ENCODE measurements at places on chromosomes 13 and 19. TPM values are rescaled to one million over a fixed set of nuclear protein-coding genes. Genes with fewer than 3 reads are reported as not detected.

PPM1N gene
- 4.3 TPM for total RNA-seq

IL4I1 gene
- total RNA-seq: 2.0 TPM

CCDC194 gene
- 0.42 TPM for total RNA-seq

SLC6A16 gene
- 0.73 TPM for total RNA-seq

URI1 gene
- 78.5 TPM for total RNA-seq

DNAJB1 gene
- total RNA-seq: 265 TPM

EBPL gene
- 20.1 TPM for total RNA-seq

ZNF582 gene
- total RNA-seq: 1.4 TPM

SIGLEC7 gene
- 6.0 TPM for total RNA-seq

SIAH3 gene
- total RNA-seq: 0.31 TPM

ZNF561 gene
- 32.1 TPM for total RNA-seq

Data from mononuclear cell (primary cell).